AML-193 (cell line): ENCODE measurements at places on chromosomes 1 and 21.

GRCh38 chr21:36722370-36723368 lies 23.8 kb downstream of the SIM2 start:
- no peak for DNase-seq

DNA sequence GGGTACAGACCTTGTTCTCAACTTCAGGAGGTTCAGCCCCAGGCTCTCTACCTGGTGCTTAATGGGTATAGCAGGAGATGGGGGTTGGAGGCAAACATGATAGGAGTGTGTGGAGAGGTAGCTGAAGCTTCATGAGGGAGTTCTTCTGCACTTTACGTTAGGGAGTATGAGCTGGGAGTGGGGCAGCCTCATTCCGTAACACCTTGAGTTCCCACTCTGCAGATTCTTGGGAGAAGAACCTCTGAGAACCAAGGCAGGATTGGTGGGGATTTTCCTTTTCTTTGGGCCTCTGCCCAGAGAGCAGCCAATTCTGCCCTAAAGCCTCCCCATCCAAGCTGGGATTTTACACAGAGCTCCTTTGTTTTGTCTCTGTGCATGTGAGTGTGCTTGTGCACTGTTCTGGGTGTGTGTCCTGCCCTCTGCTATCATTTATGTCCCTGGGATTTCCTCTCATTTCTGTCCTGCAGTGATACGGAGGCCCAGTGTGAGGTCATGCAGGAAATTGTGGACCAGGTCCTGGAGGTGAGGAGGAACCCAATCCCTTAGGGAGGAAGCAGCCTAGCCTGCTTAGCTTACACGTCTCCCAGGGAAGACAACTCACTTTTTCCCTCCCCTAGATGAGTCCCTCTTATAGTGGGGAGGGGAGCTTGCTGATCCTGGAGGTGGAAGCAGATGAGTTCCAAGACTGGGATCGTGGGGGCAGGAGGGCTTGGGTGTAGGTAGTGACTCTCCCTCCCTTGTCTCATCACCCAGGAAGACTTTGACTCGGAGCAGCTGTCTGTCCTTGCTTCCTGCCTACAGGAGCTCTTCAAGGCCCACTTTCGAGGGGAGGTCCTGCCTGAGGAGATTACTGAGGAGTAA lies 11.6 kb upstream of the SLC27A3 start:
- no peak for DNase-seq

DNA sequence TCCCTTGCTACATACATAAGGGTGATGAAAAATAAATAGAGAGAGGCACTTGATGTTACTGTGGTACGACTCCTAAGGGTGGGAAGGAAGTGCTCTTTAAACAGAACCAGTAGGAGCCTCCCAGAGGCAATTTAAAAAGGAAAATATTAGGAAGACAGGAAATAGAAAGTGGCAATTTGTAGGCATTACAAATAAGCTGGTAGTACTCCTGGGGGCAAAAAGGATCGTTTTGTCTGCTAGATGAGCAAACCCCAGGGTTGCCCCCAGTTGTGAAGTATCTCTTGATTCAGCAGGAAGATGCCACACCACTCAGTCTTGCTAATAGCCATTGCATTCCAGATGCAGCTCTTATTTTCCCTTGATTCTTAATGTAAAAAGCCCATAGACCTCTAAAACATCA lies 303.0 kb downstream of the NTNG1 start:
- no peak for DNase-seq

- no peak for DNase-seq
Measured at GRCh38 chr1:209620487-209620884, 31.7 kb downstream of the LAMB3 start.

DNA sequence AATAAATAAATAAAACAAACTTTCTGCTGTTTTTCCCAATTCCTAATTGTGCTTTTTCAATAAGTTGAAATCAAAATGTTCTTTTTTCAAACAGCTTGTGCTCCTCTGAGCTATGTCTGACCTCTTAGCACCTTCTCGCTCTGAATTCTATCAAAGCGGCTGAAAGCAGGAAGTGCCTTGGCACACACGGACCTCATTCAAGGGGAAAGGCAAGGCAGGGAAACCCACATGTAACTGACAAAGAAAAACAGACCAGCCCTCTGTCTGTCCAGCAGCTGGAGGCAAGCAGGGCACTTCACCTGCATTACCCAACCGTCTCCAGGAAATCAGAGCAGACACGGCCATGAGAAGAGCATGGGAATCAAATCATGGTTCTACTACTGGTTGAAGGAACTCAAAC lies 56.7 kb downstream of the PLPP3 start:
- no peak for DNase-seq

DNA sequence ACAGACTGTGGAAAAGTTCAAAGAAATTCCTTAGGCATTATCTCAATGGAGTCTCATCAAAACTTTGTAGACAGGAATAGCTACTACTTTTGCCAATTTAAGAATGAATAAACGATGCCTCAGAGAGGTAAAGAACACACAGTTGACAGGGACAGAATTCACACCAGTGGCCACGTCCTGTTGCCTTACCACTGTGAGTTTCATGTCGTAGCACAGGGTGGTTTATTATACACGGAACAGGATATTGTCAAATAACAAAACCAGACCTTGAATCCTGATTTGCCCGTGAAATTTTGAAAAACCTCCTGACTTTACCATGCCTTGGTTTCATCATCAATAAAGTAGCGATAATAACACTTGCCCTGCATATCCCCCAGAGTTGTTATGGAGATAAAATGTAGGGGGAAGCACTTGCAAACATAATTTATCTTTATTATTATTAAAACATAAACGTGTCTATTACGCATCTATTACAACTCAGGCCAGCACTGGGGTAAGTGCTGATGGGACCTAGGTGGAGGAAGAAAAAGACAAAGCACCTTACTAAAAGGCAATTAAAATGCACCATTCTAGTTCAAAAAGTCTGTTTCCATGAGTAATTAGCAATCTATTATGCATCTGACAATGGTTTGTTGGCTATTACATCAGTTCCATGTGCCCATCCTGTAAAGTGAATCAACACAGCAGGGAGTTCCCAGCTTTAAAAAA lies 408.1 kb upstream of the RUNX1 start:
- no peak for DNase-seq

DNA sequence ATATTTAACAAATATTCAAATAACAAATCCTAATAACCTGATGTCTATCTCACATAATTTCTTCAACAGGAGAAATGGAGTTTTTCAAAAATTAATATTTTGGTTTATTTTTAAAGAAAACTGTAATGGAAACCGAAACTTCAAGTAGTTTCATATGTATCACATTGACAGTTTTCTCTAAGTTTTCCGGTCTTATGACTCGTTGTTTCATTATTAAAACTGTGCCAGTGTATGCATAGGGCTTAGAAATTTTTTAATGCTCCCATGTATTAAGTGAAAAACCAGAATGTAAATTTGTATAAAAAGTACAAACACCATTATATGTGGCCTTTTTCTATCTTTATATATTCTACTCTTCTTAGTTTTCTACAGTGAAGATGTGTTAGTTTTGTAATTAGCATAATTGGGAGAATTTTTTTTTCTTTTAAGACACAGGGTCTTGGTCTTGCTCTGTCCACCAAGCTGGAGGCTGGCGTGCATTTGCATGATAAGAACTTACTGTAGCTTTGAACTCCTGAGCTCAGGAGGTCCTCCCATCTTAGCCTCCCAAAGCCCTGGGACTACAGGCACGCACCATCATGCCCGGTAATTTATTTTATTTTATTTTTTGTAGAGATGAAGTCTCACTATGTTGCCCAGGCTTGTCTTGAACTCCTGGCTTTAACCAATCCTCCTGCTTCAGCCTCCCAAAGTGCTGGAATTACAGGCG lies 43.9 kb upstream of the SAMSN1 start:
- no peak for DNase-seq

DNA sequence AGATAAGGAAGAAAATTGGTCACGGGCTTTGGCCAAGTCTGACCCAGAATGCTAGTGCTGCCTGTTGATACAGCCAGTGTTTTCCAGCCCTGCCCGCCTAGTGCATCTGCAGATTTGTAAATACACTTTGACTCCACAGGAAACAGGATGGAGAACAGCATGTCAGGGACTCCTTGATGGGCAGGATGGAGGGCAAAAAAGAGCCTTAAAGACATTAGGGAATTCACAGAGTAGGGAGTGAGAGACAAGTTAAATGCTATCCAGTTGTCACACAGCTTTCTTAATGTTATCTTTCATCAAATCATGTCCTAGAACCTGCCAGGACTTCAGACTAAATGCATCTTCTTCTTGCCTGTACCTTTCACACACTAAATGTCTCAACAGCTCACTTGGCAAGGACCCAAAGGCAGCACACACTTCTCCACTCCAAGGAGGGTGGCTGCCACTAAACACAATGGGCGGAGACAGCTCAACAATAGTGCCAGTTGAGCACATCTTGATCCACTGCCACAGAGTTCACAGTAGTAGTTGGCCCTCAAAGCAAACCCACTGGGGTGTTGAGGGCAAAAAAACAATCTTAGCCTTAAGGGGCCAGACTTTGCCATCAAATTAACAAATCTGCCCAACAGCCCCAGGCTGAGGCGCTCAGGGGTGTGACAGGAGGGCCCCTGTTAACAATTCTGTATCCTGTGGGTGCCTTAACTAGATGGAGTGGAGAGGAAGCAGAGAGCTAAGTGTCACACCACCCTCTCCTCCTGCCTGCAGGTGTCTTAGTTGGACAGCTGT lies 2.7 kb downstream of the HIVEP3 start:
- no peak for DNase-seq

DNA sequence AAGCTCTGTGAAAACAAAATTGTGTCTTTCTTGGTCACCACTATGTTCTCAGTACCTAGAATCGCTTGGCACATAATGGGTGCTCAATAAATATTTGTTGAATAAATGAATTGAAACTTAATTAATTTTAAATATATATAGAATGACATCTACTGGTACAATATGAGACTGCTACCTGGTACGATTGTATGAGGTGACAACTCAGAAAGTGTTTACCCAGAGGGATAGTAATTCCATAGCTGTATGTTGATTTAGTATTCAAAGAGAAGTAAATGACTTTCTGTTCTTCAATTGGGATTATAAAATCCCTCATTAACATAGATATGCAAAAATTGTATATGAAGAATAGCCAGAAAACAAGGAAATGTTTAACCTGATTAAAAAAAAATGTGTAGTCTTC lies 128.7 kb downstream of the RPS6KC1 start:
- DNase-seq = no peak

- DNase-seq = no peak
Measured at GRCh38 chr1:46370214-46370633, 23.9 kb upstream of the FAAH start.

GRCh38 chr1:25848531-25848930 lies 10.7 kb downstream of the AUNIP start:
- DNase-seq = no peak

- no peak for DNase-seq
Measured at GRCh38 chr1:186183219-186183618, 191.8 kb downstream of the TPR start.

DNA sequence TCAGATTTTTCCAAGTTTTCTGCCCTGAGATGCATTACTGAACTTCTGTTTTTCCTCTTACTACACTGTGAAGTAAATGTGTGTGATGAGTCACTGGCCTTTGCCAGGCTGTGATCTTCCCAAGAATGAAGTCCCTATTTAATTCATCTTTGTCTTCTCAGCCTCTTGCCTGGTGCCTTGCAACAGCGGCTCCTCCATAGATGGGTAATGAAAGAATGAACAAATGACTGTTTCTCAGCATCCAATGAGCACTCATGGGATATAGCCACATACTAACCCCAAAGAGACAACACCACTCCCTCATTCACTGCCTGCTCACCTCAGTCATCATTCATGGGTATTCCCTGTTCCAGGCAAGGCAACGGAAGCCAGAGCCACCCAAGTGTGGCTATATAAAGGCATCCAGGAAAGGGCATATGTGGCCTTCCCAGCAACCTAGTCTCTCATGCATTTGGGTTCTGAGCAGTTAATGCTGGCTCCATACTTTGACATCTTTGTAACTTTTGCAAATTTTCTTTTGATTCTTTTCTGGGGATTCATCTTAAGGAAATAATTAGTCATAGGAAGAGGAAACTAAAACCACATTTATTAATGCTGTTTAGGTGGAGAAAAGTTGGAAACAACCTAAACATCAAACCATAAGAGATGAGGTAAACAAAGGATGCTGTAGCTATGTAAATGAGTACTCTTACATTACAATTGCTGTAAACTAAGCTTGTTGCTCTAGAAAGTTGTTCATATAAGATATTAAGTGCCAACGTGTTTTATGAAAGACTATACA lies 71.9 kb downstream of the HIVEP3 start:
- no peak for DNase-seq

DNA sequence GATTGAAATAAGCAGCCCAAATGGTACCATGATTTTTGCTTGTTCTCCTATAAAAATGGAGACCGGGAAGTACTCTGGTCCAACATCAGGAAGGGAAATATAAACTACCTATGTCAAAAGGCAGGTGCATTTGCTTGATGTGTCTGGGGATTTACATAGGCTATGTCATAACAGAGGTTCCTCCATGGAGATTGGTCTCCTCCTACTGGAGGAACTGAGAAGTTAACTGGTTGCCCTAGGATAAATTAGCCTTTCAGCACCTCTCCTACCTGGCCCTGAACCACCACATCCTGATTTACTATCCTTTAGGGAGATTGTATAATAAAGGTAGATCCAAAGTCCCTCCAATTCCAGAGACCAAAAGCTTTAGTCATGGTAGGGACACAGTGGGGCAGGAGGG lies 1109.3 kb upstream of the B3GALT2 start:
- peak; percentile 41 for DNase-seq

GRCh38 chr1:220485131-220485530 lies 42.8 kb upstream of the MARK1 start:
- no peak for DNase-seq

DNA sequence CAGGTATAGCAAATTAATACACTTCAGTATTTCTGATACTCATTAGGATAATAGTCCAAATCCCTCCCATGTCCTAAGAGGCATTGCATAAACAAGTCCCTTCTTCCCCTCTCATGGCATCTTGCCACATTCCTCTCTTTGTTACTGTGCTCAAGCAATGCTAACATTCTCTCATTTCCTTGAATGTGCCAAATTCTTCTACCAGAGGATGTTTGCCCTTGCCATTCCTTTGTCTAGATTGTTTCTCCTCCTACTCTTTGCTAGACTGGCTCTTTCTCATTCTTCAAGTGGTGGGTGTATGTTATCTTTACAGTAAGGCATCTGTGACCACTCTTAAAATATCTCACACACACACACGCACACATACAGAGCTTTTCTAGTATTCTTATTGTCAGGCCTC lies 621.0 kb upstream of the CXADR start:
- DNase-seq = no peak

- no peak for DNase-seq
Measured at GRCh38 chr1:45884700-45885099, 81.3 kb downstream of the MAST2 start.

DNA sequence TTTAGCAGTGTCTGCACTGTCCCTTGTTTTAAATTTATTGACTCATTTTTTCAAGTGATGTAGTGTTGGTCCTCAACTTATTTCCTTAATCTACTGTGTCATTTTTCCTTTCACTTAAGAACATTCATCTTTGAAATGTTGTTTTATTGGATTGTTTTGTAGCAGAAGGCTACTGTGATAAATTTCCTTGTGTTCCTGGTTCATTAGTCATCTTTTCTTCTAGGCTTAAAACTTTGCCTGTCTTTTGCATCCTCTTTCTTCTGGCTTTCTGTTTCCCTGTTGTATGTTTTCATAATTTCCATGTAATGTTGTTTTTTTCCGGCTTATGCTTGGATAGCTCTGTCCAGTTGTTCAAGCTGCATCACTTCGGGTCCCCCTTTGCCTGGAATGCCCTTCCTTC lies 61.9 kb downstream of the UBE2T start:
- DNase-seq = no peak
